ENCODE measurements at places on chromosomes 2 and 18.

DNA sequence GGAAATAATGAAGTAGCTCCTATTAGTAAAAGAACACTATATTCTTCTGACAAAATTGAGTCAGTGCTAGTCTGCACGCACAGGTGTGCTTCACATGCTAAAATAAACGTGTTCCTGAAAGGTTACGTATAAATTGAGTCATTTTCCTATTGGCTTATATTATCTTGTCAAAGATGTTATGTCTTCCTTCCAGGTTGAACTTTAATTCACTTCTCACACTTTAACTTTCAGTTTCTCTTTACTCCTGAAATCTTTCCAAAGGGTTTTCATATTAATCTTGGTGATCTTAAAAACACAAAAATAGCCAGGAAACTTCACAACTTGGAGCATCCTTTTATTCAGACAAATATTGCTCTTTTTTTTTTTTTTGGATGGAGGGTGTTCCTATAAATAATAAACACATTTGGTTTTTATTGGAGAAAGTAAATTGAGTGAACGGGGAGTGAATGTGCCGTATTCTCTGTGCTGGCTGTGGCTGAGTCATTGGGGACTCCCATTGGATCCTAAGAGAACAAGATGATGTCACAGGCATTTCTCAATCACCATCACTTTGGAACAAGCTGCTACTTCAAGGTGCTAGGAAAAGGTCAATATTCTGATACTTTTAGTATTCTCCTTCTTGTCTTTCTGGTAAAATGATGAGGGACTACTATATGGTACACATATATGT is 150.2 kb upstream of the SPATS2L start:
- no peak for DNase-seq

GRCh38 chr2:211513446-211513845 is 957.0 kb downstream of the CPS1 start:
- DNase-seq, result no peak

DNA sequence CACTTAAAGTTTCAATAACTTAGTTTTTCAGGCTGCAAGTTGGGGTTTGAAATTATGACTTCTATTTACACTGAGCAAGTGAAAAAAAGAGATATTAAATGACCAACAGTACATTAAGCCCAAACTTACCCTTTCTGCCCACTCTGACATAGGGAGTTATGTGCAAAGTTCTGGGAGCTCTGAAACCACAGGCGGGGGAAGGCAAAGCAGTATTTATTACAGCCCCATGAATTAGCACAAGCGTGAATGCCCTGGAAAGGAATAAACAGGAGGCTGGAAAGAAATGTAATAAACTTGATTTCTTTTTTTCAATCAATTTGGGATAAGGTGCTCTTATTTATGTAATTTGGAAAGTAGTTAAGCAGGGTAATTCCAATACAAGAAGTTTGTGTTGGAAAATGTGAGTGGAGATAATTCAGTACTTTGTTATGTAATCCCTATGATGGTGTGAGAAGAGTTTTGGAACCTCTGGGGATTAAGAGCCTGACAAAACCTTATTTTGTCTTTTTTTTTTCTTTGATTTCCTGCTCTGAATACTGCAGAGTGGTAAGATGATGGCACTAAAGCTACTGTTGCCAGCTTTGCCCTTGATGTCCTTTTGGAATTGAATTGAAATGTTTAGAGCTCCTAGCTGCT is 351.5 kb downstream of the ARHGAP15 start:
- DNase-seq, result no peak

DNA sequence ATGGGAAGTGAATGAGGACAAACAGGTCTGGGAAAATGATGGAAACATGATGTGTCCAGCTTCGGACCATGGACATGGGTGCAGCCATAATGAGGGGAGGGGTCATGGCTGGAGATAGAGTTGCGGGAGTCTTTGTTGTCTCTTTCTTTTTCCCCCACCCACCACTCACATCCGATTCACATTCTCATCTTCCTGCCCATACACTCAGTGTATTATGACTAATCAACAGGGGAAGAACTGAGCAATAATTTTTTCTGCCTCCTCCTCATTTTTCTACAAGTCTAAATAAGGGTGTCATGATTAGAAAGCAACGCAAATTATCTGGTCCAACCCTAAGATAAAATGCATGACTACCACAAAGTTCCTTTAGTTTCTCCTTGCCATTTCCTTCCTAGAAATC is 5.7 kb upstream of the SERPINB2 start:
- no peak for DNase-seq

DNA sequence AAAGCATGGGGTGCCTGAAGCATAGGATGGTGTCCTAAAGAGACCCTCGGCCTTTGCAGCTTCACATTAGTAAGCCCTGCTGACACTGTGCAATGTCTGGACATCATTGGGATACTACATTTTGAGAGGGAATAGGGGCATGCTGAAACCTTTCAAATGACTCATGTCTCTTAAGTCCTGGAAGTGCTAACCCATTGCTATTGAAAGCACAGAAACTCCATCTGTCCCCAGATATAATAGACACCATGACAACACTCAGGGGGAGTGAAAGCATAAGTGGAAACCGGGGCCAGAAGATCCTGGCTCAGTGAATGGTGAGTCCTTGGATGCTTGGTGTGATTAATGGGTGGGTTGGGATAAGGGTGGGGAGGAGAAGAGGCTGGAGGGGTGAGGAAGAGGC is 595.5 kb upstream of the ID2 start:
- DNase-seq, result no peak

DNA sequence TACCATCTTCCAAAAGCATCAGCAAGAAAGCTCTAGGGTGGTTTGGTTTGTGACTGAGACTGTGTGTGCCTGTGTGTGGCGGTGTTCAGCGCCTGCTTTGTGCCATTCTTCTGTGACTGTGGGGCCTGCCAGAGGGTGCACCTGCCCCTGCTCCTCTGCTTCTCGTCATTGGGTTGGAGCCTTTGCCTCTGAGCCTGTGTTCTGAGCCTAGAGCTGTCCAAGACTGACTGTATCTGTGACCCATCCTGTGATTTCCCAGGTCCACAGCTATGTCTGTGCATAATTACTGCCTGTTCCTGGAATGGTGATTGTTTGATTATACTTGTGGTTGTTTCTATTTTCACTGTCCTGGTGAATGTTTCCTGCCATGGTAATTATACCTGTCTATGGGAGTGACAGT is 57.1 kb upstream of the KLHL29 start:
- DNase-seq, result no peak

DNA sequence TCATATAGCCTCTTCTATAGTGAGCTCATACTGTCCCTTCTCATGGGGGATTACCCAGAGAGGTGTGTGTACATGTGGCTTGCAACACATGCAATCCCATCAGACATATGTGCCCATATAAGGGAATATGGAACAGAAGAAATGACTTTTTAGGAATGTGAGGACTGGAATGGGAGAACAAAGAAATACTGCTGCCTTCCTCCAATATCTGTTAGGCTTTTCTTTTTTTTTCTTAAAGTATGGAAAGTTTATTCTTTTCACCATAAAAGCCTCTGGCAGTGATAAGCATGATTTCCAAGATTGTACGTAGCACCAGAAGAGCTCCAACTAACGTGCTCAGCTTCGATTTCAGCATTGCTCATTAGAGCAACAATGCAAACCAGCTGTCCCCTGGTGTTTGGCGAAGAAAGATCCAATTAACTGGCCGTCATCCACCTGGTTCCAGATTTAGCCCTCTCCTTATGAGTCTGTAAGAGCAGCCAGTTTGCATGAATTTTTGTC is 113.6 kb downstream of the ADCYAP1 start:
- no peak for DNase-seq

All from activated CD4-positive, CD25-positive, alpha-beta regulatory T cell treated with anti-CD3 and anti-CD28 coated beads, Interleukin-2, amount 50 U/mL, for 16 hours (primary cell).